ENCODE measurements at places on chromosomes 6 and 20. TPM values are rescaled to one million over a fixed set of nuclear protein-coding genes. Genes with fewer than 3 reads are reported as not detected.

- H3K4me3 ChIP-seq = no peak overlapping the region
- DNase-seq = no peak
- H3K36me3 ChIP-seq = peaks cover 32% of the 10 kb centered on the region
- peak overlapping the region; percentile 85 for H3K27ac ChIP-seq
- H3K4me1 ChIP-seq = peaks cover 70% of the 10 kb centered on the region
Observed at GRCh38 chr20:50819349-50819748, 24.5 kb downstream of the BCAS4 start.

DNA sequence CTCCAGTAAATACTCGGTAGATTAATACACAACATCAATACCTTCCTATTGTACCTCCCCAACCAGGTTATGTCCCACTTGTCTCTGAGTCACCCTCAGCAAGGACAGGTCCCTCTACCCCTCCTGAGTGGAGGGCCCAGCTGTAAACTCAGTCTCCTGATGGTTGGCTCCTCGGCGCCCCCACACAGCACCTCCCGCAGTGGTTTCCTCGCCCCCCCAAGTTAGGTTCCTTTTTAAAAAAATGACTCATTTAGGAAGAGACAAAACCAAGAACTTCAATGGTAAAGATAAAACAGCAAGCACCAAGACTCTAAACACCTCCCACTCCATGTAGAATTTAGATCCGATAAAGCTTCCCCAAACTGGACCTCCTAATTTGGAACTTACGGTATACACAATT, 83.5 kb downstream of the TRERF1 start:
- H3K27me3 ChIP-seq = no peaks in the 10 kb centered on the region
- peak overlapping the region; percentile 75 for H3K4me3 ChIP-seq
- no peak for DNase-seq
- peak overlapping the region; percentile 90 for H3K27ac ChIP-seq
- H3K36me3 ChIP-seq = no peaks in the 10 kb centered on the region

GABRR2 gene
- 2.9 TPM for total RNA-seq

CCM2L gene
- total RNA-seq = not detected
